Cortex of kidney (tissue), 1 donor: ENCODE measurements at places on chromosomes 7 and 10.

GRCh38 chr10:70582793-70583668, 19.5 kb downstream of the PRF1 start:
- DNase-seq, result no peak

DNA sequence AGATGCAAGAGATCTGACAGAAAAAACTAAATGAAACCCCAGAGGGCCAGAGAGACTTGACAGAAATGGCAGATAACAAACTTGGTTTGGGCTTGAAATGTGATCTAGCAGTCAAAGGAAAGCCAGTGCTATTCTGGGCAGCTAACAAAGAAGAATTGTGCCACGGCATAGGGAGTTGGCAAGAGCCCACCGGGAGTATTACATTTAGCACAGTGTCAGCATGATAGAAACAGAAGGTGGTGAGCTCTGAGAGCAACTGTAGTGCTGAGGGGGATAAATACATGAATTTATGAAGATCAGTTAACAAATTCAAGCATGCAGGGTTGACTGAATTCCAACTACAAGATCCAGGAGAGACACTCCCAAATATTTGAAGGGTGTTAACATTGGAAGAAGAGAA, 91.1 kb downstream of the AHCYL2 start:
- no peak for DNase-seq

GRCh38 chr10:122181876-122182275, 89.2 kb upstream of the BTBD16 start:
- no peak for DNase-seq

DNA sequence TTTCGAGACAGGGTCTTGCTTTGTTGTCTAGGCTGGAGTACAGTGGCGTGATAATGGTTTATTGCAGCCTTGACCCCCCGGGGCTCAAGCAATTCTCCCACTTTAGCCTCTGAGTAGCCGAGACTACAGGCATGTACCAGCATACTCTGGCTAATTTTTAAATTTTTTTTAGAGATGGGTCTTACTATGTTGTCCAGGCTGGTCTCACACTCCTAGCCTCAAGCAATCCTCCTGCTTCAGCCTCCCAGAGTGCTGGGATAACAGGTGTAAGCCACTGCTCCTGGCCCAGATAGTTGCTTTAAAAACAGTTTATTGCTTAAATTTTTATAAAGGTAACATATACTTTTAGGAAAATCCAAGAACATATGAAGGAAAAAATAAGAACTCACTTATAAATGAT, 26.3 kb downstream of the NEURL1 start:
- DNase-seq, result no peak

DNA sequence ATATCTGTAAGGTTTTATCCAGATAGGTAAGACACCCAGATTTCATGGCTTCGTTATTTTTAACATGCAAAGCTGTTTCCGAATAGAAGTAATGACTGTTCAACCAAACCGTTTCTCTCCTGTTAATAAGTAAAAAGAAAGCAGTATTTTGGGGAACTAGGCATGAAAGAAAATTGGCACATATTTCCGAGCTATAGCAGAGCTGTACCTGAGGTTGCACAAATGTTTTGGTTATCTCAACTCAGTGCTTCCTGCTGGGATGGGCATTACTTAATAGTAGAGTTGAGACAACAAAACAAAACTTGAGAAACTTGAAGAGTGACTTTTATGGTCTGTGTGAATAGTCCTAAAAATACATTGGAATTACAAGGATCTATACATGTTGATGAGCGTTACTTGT, 564.3 kb upstream of the SORCS1 start:
- DNase-seq, result no peak

GRCh38 chr10:31958856-31959255, 30.2 kb upstream of the ARHGAP12 start:
- DNase-seq, result no peak

- no peak for DNase-seq
These were observed 7.7 kb downstream of the VWA2 start for GRCh38 chr10:114246679-114247305.

DNA sequence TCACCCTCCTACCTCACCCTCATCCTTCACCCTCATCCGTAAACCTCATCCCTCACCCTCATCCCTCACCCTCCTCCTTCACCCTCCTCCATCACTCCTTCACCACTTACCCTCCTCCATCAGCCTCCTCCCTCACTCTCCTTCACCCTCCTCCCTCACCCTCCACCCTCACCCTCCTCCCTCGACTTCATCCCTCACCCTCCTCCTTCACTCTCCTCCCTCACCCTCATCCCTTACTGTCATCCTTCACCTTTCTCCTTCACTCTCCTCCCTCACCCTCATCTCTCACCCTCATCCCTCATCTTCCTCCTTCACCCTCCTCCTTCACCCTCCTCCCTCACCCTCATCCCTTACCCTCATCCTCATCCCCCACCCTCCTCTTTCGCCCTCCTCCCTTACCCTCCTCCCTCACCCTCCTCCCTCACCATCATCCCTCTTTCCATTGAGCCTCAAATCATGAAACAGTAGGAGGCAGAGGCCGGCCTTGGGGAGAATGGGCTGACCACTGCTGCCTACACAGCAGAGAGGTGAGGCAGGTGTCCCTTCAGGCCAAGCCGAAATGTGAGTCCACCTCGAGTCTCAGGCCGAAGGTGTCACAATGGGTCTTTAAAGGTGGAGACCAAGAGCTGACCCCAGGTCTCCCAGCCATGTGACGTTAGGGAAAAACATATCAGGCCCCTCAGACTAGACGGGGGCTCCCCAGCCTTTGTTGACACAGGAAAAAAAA, 53.0 kb downstream of the PDGFA start:
- no peak for DNase-seq

- DNase-seq, result no peak
These were observed 155.5 kb downstream of the BUB3 start for GRCh38 chr10:123309731-123310130.

DNA sequence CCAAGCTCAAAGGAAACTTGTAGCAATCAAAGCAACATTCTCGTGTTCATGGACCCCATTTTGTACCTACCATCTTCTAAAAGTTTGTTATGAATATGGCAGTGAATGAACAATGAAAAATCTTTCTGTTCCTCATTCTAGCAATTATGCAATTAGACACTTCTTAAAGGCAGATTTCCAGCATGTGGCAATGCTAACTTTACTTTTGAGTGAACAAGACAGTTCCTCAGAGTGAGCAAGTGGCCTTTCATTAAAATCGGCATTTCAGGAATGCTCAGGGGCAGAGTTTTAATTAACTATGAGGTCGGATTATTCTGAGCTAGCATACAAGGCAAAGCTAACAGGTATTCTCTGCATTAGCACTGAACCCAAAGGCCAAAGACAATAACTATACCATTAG, 48.4 kb upstream of the NFE2L3 start:
- no peak for DNase-seq

DNA sequence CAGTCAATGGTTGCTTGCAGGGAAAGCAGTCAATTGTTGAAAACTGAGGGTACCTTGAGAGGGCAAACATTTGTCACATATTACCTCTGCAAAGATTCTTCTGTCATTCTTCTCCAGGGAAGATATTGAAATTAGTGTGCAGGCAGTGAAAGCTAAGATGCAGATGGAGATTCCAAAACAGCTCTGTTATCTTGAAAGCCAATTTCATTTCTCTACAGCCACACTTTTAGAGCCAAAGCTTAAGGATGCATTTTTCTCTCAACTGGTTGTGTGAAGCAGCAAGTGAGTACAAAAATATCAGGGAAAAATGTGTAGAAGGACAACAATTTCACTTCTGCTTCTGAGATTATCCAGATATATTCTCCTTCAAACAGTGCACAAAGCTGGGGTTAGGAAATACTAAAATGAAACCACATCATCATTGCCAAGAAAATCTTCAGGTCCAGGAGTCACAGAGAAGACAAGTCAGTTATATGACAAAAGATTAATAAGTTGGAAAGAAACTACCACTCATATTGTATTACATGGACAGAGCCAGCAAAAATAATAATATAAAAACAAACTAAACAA, 16.3 kb downstream of the SGMS1 start:
- no peak for DNase-seq

DNA sequence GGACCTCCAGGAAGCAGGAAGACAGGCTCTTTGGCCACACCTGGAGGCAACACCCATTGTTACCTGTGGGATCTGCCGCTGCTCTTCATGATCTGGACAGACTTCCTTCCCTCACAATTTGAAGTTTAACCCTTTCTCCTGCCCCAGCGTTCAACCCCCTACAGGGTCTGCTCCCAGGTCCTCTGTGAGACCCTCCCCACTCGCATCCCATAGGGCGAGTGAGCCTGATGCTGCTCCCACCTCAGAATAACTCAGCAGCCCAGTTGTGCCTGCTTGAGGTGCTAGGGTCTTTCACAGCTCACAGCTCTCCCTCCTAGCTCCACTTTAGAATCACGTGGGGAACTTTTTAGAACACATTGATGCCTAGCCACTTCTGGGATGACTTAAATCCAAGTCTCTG, 61.8 kb upstream of the C10orf90 start:
- no peak for DNase-seq

- no peak for DNase-seq
These were observed 1.8 kb downstream of the ADRA2A start for GRCh38 chr10:111078505-111079185.

- no peak for DNase-seq
These were observed 51.4 kb downstream of the CAMK2B start for GRCh38 chr7:44273681-44274622.

- no peak for DNase-seq
These were observed 117.2 kb downstream of the PIP4K2A start for GRCh38 chr10:22597138-22597537.

DNA sequence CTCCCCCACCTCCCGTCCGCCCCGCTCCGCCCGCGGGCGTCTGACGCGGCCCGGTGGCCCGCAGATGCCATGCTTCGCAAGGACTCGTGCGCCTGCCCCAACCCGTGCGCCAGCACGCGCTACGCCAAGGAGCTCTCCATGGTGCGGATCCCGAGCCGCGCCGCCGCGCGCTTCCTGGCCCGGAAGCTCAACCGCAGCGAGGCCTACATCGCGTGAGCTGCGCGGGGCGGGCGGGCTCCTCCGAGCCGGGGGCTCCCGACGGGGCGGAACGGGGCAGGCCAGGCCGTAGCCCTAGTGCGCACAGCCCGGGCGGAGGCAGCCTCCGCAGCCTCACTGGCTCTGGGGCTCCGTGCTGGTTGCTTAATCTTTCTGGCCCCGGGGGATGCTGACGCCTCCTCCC, 2.8 kb downstream of the ASIC3 start:
- no peak for DNase-seq

DNA sequence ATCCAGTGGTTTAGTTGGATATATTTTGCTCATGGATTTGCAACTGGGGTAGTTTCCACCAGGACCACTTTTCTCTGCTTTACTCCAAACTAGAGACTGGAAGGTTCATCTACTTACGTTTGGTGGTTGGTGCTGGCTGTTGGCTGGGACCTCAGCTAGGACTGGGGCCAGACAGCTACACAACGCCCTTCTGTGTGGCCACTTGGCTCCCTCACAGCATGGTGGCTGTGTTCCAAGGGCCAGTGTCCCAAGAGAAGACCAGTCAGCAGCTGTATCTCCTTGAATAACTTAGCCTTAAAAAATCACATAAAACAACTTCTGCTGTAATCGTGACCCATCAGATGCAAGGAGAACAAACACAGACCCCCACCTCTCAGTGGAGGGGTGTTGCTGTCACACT, 4.2 kb upstream of the KCNH2 start:
- DNase-seq, result no peak

DNA sequence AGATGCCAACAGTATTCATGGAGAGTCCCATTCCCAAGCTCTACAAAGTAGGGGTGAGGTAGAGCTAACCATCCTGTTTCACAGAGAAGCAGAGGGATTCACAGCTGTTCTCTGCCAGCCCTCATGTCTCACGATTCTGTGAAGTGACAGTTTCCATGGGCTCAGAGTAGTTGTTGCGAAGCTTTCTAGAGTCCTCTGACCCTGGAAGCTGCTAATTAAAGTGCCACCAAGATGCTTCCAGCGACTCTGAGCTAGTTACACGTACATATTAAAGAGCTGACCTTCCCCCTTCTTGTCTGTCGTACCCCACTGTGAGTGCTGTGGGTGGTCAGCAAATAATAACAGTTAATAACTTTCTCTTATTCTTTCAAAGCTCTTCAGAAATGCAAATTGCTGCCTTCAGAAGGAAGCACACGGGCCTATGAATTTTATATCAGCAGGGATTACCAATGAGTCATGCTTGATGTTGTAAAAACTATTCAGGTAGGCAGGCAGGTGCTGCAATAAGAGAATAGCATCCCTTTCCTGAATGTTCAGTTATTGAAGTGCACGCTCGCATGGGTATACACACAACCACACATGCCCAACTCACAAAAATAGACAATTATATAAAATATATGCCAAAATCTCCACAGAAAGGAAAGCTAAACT, 34.1 kb downstream of the DNAJB9 start:
- no peak for DNase-seq

- DNase-seq, result no peak
These were observed 5.2 kb downstream of the SFMBT2 start for GRCh38 chr10:7405637-7406036.

- DNase-seq, result no peak
These were observed 46.7 kb downstream of the ZFAND4 start for GRCh38 chr10:45625879-45626278.

DNA sequence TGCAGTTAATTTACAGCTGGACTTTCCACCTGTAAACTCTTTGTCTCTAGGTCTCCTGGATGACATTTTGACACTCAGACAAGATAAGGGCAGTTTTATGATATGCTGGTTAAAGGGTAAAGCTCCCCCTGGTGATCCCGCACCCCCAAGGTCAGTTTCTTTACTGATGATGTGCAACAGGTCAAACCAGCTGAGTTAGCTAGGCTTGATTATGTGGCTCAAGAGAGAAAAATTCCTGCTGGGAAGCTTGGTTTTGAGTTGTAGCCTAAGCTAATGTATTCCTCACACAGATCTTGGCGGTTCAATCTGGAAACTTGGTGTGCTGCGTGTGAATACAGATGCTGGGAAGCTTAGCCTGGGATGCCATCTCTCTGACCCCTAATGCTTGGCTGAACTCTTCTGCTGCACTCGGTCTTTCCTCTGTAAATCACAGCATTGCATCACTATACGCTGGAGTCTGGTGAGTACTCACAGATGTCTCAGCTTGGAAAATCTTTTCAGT, 11.4 kb upstream of the AKR1D1 start:
- DNase-seq, result no peak

DNA sequence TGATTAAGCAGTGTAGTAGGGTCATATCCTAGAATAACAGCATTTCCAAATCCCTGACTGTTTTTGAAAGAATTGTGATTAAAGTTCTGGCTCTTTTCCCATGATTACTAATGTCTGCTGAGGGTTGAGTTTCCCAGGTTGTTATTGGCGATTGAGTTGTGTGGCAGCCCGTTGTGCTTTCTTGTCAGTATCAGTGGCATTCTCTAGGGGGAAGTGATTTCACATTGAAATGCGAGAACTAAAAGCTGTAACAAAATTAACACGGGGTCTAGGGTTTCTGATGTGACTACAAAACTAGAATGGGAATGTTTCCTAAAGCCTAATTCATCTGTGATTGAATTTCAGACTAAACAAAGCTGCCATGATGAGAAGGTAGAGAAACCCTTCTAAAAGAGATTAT, 349.4 kb downstream of the EXOC4 start:
- no peak for DNase-seq

- DNase-seq, result no peak
These were observed 1198.2 kb upstream of the AUTS2 start for GRCh38 chr7:68399991-68400590.

DNA sequence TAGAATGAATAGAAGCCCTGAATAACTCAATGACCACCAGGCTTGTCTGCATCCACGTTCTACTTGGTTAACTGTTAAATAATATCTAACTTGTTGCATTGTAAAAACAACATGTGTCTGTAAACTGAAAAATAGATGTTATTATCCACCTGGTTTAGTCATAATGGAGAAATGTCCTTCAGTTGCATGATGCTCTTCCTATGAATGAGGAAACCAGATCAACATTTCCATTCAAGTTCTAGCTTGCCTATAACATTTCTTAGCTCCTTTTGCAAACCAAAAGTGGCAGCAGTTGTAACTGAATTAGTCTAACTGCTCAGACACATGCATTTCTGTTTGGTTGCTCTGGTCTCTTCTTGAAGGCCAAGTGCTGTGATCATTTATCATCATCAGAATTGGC, 62.9 kb upstream of the BET1 start:
- no peak for DNase-seq
